Left lobe of liver (tissue), 2 donors: ENCODE measurements at places on chromosomes 12 and 14. TPM values are rescaled to one million over a fixed set of nuclear protein-coding genes. Genes with fewer than 3 reads are reported as not detected.

GRCh38 chr12:32273063-32273522 lies 126.3 kb upstream of the FGD4 start:
- DNase-seq: no peak

Gene SERPINA6
- total RNA-seq: 155 TPM

DNA sequence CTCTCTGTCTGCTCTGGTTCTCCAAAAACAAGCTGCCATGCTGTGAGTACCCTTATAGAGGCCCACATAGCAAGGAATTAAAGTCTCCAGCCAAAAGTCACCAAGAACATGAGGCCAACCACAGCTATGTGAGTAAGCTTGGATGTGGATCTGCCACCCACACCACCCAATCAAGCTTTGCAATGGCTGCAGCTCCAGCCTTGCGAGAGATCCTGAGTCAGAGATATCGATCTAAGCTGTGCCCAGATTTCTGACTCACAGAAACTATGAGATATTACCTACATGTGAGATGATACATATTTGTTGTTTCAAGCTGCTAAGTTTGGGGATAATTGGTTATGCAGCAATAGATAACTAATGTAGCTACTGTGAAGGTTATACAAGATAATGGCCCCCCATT lies 15.5 kb upstream of the TMEM233 start:
- DNase-seq: no peak

Gene GYS2
- total RNA-seq: 40.9 TPM

GRCh38 chr12:92132288-92132687 lies 13.4 kb downstream of the BTG1 start:
- DNase-seq: no peak

DNA sequence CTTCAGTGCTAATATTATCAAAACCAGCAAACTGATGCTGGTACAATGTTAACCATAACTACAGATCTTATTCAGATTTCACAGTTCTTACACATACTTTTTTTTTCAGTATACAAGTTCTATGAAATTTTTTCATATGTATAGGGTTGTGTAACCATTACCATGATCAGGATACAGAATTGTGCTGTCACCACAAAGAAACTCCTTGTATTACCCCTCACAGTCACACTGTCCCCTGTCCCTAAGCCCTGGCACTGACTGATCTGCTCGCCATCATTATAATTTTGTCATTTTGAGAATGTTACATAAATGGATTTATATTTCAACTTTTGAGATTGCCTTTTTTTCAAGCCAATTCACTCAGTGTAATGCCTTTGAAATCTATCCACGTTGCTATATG lies 21.3 kb upstream of the NFKBIA start:
- no peak for DNase-seq

DNA sequence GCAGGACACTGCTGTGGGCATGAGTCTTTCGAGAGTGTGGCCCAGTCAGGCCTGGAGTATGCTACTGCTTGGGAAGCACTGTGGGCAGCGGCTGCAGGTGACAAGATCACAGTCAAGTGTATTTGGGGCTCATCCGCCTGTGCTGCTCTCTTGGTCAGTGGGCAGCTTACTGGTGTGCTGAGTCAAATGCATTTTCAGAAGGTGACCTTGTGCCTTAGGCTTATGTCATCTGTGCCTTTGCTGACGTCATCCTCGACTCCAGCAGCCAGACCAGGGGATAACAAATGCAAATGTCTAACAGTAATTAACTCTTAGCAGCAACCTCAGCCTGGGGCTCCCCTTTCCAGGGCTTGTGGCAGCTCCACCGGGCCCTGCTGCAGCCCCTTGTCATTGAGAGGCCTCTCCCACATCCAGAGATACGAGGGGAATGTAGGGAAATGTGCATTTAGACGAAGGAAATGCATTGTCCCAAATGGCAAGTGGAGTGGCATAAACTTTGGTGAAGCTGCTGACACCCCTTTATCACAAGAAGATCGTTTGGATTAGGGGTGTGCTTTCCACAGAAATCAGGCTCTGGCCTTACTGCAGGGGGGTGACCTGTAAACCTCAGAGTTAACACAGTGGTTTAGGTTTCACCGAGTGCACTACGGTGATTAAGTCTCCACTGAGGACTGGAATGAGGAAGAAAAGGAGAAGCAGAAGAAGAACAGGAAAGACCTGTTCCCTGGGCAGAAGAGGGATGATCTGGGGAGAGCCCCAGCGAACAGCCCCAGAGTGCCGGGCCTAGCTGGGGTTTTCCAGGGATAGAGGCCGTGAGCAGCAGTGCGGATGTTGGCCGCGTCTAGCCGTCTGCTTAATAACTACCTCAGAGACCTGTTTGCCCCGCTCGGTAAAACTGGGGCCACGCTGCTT lies 39.7 kb downstream of the PSMA6 start:
- DNase-seq: peak; percentile 33

- DNase-seq: no peak
Measured at GRCh38 chr12:128726886-128727285, 96.9 kb downstream of the SLC15A4 start.

DNA sequence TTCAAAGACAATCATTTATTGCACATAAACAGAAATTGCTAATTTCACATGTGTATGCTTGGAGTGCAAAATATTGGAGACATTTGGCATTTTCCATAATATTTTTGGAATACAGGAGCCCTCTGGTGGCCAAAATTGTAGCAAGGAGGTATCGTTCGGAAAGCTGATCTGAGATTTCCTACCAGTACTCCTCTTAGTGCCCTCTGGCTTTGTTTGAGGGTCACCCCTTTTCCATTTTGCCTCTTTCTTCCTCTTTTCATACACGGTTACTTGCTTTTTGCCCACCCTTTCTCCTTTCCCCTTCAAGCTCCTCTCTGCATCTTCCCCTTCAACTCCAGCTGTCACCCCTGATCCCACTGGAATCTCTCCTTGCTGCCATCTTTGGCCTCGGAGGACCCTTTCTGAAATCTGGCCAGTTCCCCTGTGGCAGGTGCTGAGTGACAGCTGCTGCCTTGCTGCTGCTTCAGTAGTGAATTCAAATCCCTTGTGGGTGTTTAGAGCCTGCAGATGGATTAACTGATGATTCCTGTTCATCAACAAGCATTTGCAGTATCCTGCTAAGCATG lies 164.6 kb upstream of the PARP11 start:
- DNase-seq: no peak

DNA sequence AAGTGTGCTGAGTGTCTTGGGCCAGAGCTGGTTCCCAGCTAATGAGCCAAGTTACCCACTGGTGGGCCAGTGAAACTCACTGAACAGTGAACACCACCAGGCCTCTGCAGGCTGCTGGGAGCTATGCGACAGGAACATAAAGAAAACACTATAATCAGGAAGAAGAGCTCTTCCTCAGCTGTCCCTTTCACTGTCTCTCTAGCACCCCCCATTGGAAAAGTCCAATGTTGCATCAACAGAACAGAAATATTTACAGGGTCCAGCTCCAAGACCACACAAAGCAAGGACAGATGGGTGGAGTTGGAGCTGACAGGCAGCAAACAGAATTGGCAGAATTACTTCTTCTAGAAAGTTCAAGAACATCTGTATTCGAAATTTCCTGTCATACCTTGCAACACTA lies 903.6 kb upstream of the TMEM132C start:
- no peak for DNase-seq

Gene IFI27L2
- 1.2 TPM for total RNA-seq

DNA sequence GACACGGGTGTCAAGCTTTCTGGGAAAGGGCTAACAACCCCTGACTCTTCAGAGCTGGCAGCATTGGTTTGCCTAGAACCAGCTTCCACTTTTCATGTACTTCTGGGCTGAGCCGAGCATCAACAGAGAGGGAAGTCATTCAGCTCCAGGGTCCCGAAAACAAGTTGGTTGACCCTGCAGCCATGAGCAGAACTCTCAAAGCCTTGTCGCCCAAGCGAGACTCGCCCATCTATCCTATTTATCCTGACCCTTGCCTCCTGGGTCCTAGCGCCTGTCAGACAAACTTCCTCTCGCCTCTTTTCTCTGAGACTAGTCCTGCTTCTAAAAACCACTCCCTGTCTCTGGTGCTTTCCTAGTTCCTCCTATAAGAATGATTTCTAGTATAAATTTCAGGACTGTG lies 47.9 kb downstream of the ASCL4 start:
- DNase-seq: no peak

Gene SLC39A5
- 227 TPM for total RNA-seq

Gene HOXC12
- total RNA-seq: not detected

- no peak for DNase-seq
Measured at GRCh38 chr12:130425698-130426245, 88.1 kb downstream of the PIWIL1 start.

Gene HVCN1
- 1.5 TPM for total RNA-seq

Gene TAS2R10
- not detected for total RNA-seq

- no peak for DNase-seq
Measured at GRCh38 chr12:1457901-1458300, 136.5 kb downstream of the FBXL14 start.

DNA sequence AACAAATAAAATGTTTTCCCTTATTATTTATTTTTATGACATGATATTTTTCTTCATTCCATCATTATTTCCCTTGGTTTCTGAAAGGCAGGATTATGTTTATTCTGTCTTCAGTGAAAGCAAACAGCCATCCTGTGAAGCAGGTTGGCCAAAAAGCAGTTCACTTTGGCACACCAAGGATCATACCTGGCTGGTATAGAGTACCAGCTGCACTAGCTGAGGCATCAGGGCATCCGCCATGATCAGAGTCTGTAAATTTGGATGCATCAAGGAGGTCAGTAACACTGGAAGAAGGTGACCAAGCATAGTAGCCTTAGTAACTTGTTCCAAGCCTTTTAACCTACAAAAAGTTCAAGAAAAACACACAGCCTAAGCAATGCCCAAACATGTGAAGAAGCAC lies 123.3 kb downstream of the HECTD4 start:
- no peak for DNase-seq

Gene MYF6
- not detected for total RNA-seq

Gene CIROP
- total RNA-seq: not detected

DNA sequence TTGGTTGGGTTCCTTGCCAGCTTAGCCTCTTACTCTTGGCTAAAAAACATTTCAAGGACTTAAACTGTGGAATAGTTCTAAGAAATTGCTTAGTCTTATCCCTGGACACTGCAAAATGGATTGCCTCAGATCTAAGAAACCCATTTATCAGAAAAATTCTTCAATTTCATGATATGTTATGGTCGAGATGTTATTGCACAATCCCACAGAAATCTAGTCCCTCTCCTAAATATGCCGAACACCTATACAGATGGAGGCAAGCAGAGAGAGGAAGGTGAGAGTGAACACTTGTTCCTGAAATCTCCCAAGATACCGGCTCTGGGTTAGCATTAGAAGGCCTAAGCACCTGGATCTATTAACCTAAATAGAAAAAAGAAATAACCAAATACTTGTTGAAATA lies 267.2 kb downstream of the PAWR start:
- DNase-seq: no peak

- no peak for DNase-seq
Measured at GRCh38 chr14:51873221-51873893, 12.9 kb downstream of the GNG2 start.

DNA sequence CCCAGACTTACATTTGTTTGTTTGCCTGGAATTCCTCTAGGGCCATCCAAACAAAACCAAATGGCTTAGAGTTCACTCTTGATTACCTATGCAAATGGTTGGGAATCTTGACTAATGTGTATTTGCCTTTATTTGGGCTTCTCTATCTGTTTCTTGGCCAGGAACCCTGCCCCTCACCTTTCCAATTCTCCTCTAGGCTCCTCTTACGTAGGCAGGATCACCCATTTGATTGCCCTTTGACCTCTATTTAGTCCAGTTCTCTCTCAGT lies 123.0 kb upstream of the DYRK2 start:
- DNase-seq: no peak

GRCh38 chr12:25197608-25198007 lies 2.6 kb downstream of the ETFRF1 start:
- DNase-seq: no peak

Gene FAM181A
- total RNA-seq: not detected

DNA sequence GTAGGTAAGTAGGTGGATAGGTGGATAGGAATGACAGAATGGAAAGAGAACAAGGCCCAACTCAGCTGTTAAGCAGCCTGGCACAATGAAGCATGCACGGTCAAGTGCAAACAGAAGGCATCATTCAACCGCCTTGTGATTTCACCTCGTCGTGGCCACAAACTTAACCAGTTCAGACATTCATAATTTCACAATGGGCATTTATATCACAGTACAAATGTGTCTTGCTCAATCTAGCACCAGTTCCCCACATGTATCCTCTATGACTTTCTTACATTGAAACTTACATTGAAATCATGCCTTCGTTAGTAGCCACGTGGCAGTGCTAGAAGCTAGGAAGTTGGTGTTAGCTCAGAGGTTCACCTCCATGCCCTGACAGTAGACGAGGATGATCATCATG lies 207.5 kb downstream of the ETV6 start:
- no peak for DNase-seq

DNA sequence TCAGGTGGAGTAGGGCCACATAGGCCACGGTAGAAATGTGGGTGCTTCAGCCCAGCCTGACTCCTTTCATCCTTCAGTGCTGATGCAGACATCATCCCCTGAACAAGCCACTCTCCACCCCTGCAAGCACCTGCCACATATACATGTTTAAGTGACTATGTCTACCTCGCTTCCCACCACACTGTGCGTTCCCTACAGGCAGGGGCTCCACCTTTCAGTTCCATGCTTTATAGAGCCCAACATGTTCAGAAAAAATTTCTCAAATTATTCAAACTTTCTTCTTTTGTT lies 11.6 kb downstream of the SLC7A7 start:
- DNase-seq: no peak

Gene TUNAR
- total RNA-seq: not detected

DNA sequence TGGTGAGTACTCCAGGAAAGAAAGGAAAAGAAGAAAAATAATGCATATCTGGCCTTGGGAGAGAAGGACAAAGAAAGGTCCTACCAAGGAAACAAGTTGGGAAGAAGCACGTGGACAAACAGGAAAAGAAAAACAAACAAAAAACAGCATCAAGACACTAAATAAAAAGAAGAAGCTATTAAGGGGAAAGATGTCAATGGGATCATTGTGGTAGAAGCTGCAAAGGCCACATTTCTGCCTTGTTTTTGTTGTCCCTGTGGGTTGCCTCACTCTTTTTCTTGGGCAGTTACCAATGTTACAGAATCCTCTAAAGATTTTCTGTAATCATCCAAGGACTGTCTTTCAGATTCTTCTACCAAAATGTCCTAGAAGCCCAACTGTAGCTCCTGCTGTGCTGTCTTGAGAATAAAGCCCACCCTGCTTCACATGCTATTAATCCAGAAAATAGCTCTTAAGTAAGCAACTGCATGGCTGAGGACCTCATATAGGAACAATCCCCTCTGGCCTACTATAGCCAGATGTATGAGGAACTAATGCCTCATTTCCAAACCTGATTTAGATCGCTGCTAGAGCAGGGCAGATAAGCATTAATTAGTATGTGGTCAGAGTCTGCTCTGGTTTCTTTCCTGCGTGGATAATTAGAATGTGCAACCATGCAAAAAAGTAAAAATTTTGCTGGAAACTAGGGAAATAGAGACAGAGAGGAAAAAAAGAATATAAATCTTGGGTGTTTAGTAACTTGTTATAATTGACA lies 10.2 kb upstream of the CPNE8 start:
- no peak for DNase-seq

Gene EML5
- total RNA-seq: 0.13 TPM

Gene KLHL33
- total RNA-seq: 0.20 TPM

Gene LEMD3
- total RNA-seq: 10.3 TPM

Gene CLEC4A
- total RNA-seq: 0.33 TPM

Gene ASB2
- 0.20 TPM for total RNA-seq

Gene ALX1
- not detected for total RNA-seq

GRCh38 chr14:69483765-69484443 lies 624 bp upstream of the PLEKHD1 start:
- no peak for DNase-seq

Gene NACA
- 223 TPM for total RNA-seq
